Uterus (tissue), 4 donors: ENCODE measurements at places on chromosomes 5 and 9. TPM values are rescaled to one million over a fixed set of nuclear protein-coding genes. Genes with fewer than 3 reads are reported as not detected.

GRCh38 chr5:38447786-38448185, 108.7 kb downstream of the LIFR start:
- H3K27ac ChIP-seq: peak overlapping the region; percentile 4
- DNase-seq: peak; percentile 51
- H3K4me1 ChIP-seq: no peaks in the 10 kb centered on the region
- H3K36me3 ChIP-seq: no peaks in the 10 kb centered on the region

DNA sequence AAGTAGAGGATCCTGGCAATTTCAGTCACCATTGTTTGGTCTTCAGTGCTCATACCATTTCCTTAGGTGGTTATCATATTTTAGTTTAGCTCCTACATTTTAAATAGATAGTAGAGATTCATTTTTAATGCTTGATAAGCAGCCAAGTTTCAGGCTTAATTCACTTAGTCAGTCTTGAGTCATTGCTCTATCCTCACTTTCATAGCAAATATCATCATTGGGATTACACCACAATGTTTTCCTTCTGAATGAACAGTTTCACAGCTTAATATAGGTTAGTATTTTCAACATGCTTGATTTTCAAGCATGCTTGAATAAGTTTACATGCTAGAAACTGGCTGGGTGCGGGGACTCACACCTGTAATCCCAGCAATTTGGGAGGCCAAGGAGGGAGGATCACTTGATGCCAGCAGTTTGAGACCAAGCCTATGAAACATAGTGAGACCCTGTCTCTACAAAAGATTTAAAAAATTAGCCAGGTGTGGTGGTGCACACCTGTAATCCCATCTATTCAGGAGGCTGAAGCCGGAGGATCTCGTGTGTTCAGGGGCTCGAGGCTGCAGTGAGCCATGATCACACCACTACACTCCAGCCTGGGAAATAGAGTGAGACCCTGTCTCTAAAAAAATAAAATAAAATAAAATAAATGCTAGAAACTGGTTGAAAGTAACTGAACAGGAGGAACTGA, 339.9 kb downstream of the ADGRV1 start:
- H3K4me1 ChIP-seq: no peaks in the 10 kb centered on the region
- no peak overlapping the region for H3K27ac ChIP-seq
- no peaks in the 10 kb centered on the region for H3K27me3 ChIP-seq
- no peak for DNase-seq
- no peak overlapping the region for H3K4me3 ChIP-seq
- H3K36me3 ChIP-seq: no peaks in the 10 kb centered on the region

GRCh38 chr5:109230369-109230768, 179.4 kb downstream of the PJA2 start:
- no peak for DNase-seq
- no peaks in the 10 kb centered on the region for H3K27me3 ChIP-seq
- H3K27ac ChIP-seq: no peak overlapping the region
- H3K4me1 ChIP-seq: no peaks in the 10 kb centered on the region

GRCh38 chr5:57488215-57488955, 5.8 kb upstream of the ACTBL2 start:
- H3K27ac ChIP-seq: no peak overlapping the region
- H3K4me3 ChIP-seq: no peak overlapping the region
- H3K4me1 ChIP-seq: no peaks in the 10 kb centered on the region
- H3K36me3 ChIP-seq: no peaks in the 10 kb centered on the region
- no peaks in the 10 kb centered on the region for H3K27me3 ChIP-seq

DNA sequence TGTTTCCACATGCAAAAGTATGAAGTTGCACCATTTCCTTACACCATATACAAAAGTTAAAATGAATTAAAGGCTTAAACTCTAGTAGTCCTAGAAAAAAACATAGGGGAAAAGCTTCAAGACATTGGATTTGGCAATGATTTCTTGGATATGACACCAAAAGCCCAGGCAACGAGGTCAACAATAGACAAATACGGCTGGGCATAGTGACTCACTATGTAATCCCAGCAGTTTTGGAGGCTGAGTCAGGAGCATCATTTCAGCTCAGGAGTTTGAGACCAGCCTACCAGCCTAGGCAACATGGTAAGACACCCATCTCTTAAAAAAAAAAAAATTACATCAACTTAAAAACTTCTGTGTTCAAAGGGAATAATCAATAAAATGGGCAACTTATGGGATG, 30.9 kb upstream of the SREK1 start:
- H3K36me3 ChIP-seq: no peaks in the 10 kb centered on the region
- no peaks in the 10 kb centered on the region for H3K27me3 ChIP-seq
- H3K4me1 ChIP-seq: no peaks in the 10 kb centered on the region
- no peak overlapping the region for H3K27ac ChIP-seq
- H3K4me3 ChIP-seq: no peak overlapping the region
- no peak for DNase-seq

GRCh38 chr5:142245786-142246185, 79.0 kb downstream of the SPRY4 start:
- DNase-seq: no peak
- no peaks in the 10 kb centered on the region for H3K36me3 ChIP-seq
- no peaks in the 10 kb centered on the region for H3K27me3 ChIP-seq
- H3K4me3 ChIP-seq: no peak overlapping the region

GRCh38 chr9:88477300-88477751, 57.7 kb upstream of the NXNL2 start:
- no peaks in the 10 kb centered on the region for H3K4me1 ChIP-seq
- no peak overlapping the region for H3K27ac ChIP-seq
- no peak overlapping the region for H3K4me3 ChIP-seq
- H3K36me3 ChIP-seq: no peaks in the 10 kb centered on the region
- H3K27me3 ChIP-seq: no peaks in the 10 kb centered on the region
- no peak for DNase-seq

- peaks cover 7% of the 10 kb centered on the region for H3K4me1 ChIP-seq
- H3K27me3 ChIP-seq: no peaks in the 10 kb centered on the region
- no peak overlapping the region for H3K4me3 ChIP-seq
- no peak overlapping the region for H3K27ac ChIP-seq
- DNase-seq: no peak
Observed at GRCh38 chr9:127221695-127222094, 42.9 kb upstream of the GARNL3 start.

GRCh38 chr5:169797577-169797976, 160.5 kb downstream of the DOCK2 start:
- no peaks in the 10 kb centered on the region for H3K27me3 ChIP-seq
- H3K36me3 ChIP-seq: no peaks in the 10 kb centered on the region
- DNase-seq: no peak
- H3K4me1 ChIP-seq: no peaks in the 10 kb centered on the region

DNA sequence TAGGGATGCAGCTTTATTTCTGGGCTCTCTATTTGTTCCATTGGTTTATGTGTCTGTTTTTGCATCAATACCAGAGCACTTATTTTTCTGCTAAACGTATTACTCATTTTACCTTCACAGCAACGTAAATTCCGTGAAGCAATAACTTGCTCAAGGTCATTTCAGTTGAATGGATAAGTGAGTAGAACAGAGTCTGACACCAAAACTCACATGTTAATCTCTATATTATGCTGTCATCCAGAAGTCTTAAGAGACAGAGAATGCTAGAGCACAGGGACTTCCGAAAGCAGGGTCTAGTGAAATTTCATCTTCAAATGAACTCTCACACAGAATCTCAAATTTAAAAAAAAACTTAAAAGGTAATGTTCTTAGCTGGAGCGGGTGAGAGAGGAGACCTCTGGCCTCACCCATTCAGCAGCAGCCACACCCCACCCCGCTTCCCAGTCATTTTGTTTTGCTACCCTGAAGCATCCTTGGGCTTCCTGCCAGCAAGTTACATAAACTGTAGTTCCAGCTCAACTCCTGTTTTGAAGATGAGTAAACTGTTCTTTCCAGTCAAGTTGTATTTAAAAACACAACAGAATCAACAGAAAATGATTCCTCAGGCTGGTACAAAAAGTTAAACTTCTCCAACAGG, 69.3 kb downstream of the TRIM36 start:
- no peak overlapping the region for H3K4me3 ChIP-seq
- no peaks in the 10 kb centered on the region for H3K27me3 ChIP-seq
- DNase-seq: no peak
- H3K27ac ChIP-seq: no peak overlapping the region

DNA sequence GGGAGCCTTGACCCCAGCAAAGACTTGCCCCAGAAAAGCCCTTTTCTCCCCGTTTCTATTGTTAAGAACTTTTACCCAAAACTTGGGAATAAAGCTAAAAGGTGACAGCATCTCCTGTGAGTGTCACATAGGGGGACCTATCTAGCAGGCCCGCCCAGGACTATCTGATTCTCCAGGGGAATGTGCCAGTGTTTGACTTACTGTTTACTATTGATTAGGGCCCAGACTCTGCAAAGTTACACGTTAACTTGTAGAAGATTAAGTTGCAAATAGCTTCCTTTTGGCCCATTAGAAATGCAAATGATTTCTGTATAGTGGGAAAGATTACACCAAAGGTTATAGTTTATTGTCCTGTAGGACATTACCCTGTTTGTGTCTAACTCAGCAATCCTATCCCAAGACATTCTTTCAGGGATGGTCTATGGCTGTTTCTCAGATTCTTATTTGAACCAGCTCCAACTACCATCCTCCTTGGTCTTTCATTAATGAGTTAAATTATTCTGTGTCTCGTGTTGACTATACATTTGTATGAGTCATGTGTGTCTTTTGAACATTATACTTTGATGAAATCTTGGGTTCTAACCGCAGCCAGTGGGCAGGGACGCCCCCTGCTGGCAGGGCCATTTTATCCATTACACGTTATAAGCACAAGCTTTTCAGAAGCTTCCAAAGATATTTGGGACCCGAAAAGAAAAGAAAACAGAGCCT, 60.7 kb downstream of the HRH2 start:
- H3K4me1 ChIP-seq: no peaks in the 10 kb centered on the region
- no peak overlapping the region for H3K27ac ChIP-seq
- DNase-seq: no peak
- H3K27me3 ChIP-seq: no peaks in the 10 kb centered on the region
- H3K36me3 ChIP-seq: no peaks in the 10 kb centered on the region

DNA sequence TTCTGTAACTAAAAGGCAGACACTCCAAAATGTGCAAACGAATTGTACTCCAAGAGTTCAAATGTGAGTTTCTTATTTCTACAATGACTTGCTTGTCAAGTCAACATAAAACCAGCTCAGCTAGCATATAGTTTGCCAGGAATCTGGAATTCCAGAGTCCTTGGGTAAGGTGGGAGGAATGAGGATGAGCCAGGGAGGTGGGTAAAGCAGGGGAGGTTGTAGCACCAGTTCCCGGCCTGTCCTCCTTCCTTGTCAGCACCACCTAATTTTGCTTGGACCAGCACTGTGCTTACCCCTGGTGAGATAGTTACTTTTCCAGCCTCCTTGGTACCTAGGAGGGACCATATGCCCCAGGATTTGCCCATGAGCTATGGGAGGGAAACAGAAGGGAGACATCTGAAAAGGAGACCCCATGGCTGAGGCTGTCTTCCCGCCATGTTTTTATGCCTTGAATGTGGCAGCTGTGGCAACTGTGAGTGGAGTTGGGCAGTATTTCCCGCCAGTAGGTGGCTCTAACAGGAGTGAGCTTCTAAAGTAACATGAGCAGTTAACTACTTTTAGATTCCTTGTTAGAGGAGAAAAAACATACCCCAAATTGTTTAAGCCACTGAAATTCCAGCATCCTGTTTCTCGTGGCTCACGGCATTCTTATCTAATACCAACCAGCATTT, 302.5 kb downstream of the TENT4A start:
- H3K4me1 ChIP-seq: no peaks in the 10 kb centered on the region
- no peak overlapping the region for H3K27ac ChIP-seq
- no peaks in the 10 kb centered on the region for H3K27me3 ChIP-seq
- H3K36me3 ChIP-seq: no peaks in the 10 kb centered on the region
- no peak for DNase-seq
- H3K4me3 ChIP-seq: no peak overlapping the region

- H3K4me3 ChIP-seq: no peak overlapping the region
- no peaks in the 10 kb centered on the region for H3K27me3 ChIP-seq
- no peak overlapping the region for H3K27ac ChIP-seq
- H3K36me3 ChIP-seq: no peaks in the 10 kb centered on the region
Observed at GRCh38 chr9:28539434-28540070, 966.3 kb upstream of the C9orf72 start.

DNA sequence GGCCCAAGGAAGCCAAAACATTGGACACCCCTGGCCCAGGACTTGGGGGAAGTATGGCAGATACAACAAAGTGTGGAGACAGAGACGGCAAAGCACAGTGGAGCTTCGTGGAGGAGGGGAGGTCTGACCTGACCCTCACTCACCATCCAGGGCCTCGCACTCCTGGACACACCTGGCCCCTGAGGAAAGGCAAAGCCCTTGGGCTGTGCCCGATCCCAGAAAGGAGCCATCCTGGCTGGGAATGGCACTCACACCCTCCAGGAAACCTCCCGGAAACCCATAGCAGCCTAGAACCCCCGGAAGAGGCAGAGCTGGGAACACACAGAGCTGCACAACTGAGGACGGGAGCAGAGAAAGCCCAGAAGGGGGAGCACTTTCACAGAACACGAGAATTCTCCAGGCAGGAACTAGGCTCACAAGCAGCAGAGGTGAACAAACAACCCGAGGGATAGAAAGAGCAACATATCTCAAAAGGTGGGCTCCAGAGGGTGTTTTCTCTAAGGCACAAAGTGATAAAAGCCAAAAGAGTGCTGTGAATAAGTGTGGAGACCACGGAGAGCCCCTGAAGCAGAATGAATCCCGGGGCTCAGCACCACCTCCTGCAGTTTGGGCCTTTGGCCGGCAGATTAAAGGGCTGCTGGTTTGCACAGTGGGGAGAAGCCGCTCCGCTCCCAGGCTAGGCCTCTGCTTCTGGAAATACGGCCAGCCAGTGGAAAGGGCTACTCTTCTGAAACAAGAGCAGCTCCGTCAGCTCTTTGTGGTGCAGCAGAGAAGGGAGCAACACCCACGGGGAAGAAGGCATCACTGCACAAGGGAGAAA, 108.2 kb downstream of the UBE2R2 start:
- H3K36me3 ChIP-seq: no peaks in the 10 kb centered on the region
- H3K4me3 ChIP-seq: no peak overlapping the region
- H3K4me1 ChIP-seq: no peaks in the 10 kb centered on the region

- H3K4me3 ChIP-seq: no peak overlapping the region
- DNase-seq: no peak
- H3K4me1 ChIP-seq: peaks cover 27% of the 10 kb centered on the region
- no peaks in the 10 kb centered on the region for H3K36me3 ChIP-seq
Observed at GRCh38 chr5:135249658-135250057, 149.4 kb downstream of the MACROH2A1 start.

- H3K4me3 ChIP-seq: no peak overlapping the region
- H3K36me3 ChIP-seq: no peaks in the 10 kb centered on the region
- DNase-seq: no peak
- H3K27me3 ChIP-seq: no peaks in the 10 kb centered on the region
Observed at GRCh38 chr5:169832845-169833244, 147.4 kb downstream of the INSYN2B start.

DNA sequence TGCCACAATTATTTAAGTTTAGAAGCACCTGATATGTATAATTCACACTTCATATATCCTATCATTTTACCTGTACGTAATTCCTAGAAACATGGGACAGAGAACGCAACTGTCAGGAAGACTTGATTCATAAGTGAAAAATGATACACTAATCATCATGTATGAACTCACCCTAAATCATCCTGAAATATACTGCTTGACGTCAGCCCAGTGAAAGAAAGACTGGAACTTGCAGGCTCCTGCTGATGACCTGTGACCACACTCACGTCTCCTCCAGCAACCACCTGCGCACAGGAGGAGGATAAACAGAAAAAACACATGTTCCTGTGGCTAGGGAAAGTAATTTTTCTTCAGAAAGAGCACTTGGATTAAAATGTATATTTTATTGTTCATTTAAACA, 169.7 kb downstream of the MPDZ start:
- no peaks in the 10 kb centered on the region for H3K36me3 ChIP-seq
- no peak overlapping the region for H3K27ac ChIP-seq
- no peak for DNase-seq
- H3K4me3 ChIP-seq: no peak overlapping the region

The PCA3 gene
- total RNA-seq: 0.43 TPM

The ZNF618 gene
- 6.9 TPM for total RNA-seq

The ZNF608 gene
- 1,086 TPM for total RNA-seq

The PGM5 gene
- total RNA-seq: 289 TPM

The PDZD2 gene
- total RNA-seq: 17.2 TPM

The SARDH gene
- total RNA-seq: 14.1 TPM
